Esophagus squamous epithelium (tissue), 5 donors: ENCODE measurements at places on chromosomes 5 and 9.

- H3K27ac ChIP-seq, result peak overlapping the region; percentile 87
- H3K4me3 ChIP-seq, result peak overlapping the region; percentile 52
- H3K4me1 ChIP-seq, result peaks cover 33% of the 10 kb centered on the region
Observed at GRCh38 chr5:149410721-149411432, 31.8 kb upstream of the IL17B start.

GRCh38 chr5:167381457-167381856 lies 910.0 kb upstream of the WWC1 start:
- H3K36me3 ChIP-seq, result no peaks in the 10 kb centered on the region
- DNase-seq, result no peak
- H3K4me3 ChIP-seq, result no peak overlapping the region
- no peaks in the 10 kb centered on the region for H3K27me3 ChIP-seq
- H3K27ac ChIP-seq, result no peak overlapping the region
- H3K4me1 ChIP-seq, result no peaks in the 10 kb centered on the region

GRCh38 chr5:86679949-86680348 lies 62.2 kb downstream of the COX7C start:
- H3K36me3 ChIP-seq, result no peaks in the 10 kb centered on the region
- no peak overlapping the region for H3K4me3 ChIP-seq
- H3K27ac ChIP-seq, result no peak overlapping the region
- no peaks in the 10 kb centered on the region for H3K27me3 ChIP-seq

GRCh38 chr5:6626508-6626907 lies 6.3 kb downstream of the NSUN2 start:
- DNase-seq, result no peak
- H3K4me1 ChIP-seq, result peaks cover 4% of the 10 kb centered on the region
- H3K4me3 ChIP-seq, result no peak overlapping the region
- H3K27me3 ChIP-seq, result no peaks in the 10 kb centered on the region
- no peak overlapping the region for H3K27ac ChIP-seq

GRCh38 chr9:134436911-134437310 lies 110.7 kb downstream of the RXRA start:
- no peak overlapping the region for H3K4me3 ChIP-seq
- H3K4me1 ChIP-seq, result peaks cover 63% of the 10 kb centered on the region
- H3K27me3 ChIP-seq, result no peaks in the 10 kb centered on the region
- peak overlapping the region; percentile 87 for H3K27ac ChIP-seq

GRCh38 chr5:58322453-58322852 lies 137.4 kb downstream of the PLK2 start:
- no peak overlapping the region for H3K4me3 ChIP-seq
- no peaks in the 10 kb centered on the region for H3K27me3 ChIP-seq
- no peaks in the 10 kb centered on the region for H3K36me3 ChIP-seq
- no peak for DNase-seq
- peaks cover 3% of the 10 kb centered on the region for H3K4me1 ChIP-seq
- H3K27ac ChIP-seq, result peak overlapping the region; percentile 42

DNA sequence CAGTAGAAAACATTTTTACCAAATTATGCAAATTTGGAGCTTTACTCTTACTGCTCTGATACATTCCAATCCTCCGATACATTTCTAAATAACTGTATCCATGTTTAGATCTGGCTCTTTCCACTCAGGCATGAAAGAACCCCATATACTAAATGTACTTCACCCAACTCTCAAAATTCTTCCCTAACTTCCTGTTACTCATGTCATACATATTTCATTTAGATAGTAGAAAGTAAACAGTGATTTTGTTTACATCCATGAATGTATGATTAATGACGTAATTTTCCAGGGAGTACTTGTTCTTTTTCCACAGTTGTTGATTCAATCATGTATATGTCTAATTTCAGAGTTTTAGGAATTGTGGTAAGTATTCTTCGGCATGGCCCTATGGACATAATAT lies 1426.5 kb upstream of the C9orf72 start:
- H3K27me3 ChIP-seq, result no peaks in the 10 kb centered on the region
- H3K4me3 ChIP-seq, result no peak overlapping the region
- no peaks in the 10 kb centered on the region for H3K36me3 ChIP-seq

DNA sequence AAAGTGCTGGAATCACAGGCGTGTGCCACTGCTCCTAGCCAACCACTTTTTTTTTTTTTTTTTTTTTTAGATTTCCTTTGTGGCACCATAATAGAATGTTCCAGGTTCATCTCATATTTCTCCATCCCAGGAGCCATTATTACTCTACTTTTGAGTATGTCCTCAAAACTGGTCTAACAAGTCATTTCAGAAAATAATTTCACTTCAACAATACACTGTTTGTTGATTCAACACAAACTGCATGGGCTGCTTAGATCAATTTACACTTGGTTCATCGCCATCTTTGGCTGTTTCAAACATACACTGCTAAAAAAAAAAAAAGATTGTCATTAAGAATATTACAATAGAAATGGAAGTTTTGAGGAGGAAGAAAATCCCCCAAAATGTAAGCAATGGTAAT lies 57.9 kb downstream of the CSNK1A1 start:
- no peaks in the 10 kb centered on the region for H3K27me3 ChIP-seq
- DNase-seq, result no peak
- H3K36me3 ChIP-seq, result no peaks in the 10 kb centered on the region
- H3K27ac ChIP-seq, result peak overlapping the region; percentile 48
- peaks cover 26% of the 10 kb centered on the region for H3K4me1 ChIP-seq

DNA sequence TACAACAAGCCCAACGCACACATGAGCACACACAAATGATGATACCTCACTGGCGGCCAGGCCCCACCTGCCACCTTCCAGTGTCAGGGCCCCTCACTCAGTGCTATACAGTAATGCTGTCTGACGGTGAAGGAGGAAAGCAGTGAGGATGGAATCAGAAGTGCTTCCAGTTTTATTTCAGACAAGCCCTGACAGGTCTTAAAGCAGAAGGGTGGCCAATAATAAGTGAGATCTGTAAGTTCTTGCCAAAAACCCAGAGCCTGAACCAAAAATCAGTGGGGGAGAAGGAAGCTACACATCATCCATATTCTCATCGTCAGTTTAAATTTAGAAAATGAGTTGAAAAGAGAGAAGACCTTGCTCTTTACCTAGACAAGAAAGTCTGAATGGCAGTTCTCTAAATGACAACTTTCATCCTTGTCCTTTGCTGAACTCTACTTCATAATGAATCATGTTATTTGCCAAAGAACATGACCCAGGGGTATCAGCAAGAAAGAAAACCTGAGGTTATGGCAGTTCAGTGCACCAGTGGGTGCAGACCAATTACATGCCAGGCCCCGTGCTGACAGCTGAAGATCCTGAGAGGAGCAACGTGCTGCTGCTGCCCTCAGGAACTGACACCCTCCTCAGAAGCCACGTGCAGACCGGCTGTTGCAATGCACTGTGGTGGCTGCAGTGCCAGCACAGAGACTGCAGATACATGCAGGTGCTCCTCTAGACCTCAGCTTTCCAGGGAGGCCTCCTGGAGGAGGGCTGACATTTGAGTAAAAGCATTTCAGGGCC lies 118.7 kb downstream of the DROSHA start:
- peaks cover 32% of the 10 kb centered on the region for H3K4me1 ChIP-seq
- H3K27ac ChIP-seq, result no peak overlapping the region
- peaks cover 6% of the 10 kb centered on the region for H3K36me3 ChIP-seq
- DNase-seq, result no peak

- H3K4me3 ChIP-seq, result no peak overlapping the region
- H3K36me3 ChIP-seq, result no peaks in the 10 kb centered on the region
- no peaks in the 10 kb centered on the region for H3K27me3 ChIP-seq
- H3K27ac ChIP-seq, result no peak overlapping the region
Observed at GRCh38 chr9:36739373-36740116, 166.8 kb downstream of the MELK start.

DNA sequence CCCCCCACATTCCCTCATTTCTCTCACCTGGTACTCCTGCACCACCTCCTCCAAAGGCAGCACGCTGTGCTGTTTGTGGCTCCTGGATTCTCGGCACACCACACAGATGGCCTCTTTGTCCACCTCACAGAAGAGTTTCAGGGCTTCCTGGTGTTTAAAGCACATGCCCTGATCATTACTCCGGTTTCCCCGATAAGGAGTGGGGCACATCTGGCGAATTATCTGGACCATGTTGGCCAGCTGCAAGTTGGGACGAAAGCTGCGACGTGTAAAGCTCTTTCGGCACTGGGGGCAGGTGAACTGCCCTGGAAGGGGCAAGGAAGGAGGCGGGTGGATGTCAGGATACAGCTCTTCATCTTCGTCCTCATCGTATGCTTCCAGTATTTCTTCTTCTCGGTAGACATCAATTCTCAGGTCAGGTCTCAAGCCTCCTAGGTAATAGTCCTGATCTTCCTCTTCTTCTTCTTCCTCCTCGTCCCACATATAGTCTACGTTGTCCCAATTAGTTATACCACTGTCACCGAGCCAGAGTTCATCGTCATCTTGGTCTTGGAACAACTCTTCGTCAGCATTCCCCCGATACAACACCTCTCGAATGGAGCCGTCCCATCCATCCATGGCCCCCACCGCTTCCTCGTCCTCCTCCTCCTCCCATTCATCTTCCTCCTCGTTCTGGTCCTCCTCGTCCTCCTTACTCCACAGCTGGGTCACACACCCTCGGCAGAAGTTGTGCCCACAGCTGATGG lies 796 bp downstream of the TRIM52 start:
- no peaks in the 10 kb centered on the region for H3K27me3 ChIP-seq
- H3K27ac ChIP-seq, result peak overlapping the region; percentile 99
- DNase-seq, result no peak

DNA sequence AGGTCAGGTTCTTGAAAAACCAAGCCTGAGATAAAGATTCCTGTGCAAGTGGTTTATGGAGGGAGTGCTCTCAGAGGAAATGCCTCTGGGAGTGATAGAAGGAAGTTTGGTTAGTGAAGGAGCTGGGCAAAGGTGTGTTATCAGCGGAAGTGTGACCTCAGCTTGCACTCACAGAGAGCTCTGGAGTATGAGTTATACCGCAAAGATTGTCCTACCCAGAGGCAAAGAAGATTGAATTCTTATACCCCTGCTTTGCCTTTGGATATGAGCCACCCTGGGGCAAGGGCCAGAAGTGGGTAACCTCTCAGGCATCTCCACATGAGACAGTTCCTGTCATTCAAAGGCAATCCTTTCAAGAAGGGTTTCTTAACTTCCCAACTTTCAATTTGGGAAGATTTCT lies 145.6 kb downstream of the MUSK start:
- H3K4me3 ChIP-seq, result no peak overlapping the region
- no peaks in the 10 kb centered on the region for H3K36me3 ChIP-seq
- DNase-seq, result no peak
- no peaks in the 10 kb centered on the region for H3K4me1 ChIP-seq

DNA sequence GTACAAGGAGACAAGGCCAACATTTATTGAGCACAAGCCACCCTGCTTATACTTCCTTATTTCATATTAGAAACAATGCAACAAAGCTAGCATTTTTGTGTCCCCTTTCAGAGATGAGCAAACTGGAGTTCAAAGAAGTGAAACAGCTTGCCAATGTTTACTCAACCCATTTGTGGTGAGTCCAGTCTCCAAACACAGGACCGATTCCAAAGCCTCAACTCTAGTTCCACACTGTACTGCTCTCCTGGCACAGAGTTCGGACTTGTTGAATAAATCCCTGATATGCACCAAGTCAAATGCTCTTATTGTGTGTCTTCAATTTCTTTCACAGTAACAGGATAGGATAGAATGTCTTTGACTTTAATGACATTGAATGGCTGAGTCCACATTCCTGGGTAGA lies 604.8 kb upstream of the BRINP1 start:
- peaks cover 2% of the 10 kb centered on the region for H3K4me1 ChIP-seq
- H3K27ac ChIP-seq, result no peak overlapping the region
- DNase-seq, result no peak
- no peaks in the 10 kb centered on the region for H3K36me3 ChIP-seq
- H3K4me3 ChIP-seq, result no peak overlapping the region

DNA sequence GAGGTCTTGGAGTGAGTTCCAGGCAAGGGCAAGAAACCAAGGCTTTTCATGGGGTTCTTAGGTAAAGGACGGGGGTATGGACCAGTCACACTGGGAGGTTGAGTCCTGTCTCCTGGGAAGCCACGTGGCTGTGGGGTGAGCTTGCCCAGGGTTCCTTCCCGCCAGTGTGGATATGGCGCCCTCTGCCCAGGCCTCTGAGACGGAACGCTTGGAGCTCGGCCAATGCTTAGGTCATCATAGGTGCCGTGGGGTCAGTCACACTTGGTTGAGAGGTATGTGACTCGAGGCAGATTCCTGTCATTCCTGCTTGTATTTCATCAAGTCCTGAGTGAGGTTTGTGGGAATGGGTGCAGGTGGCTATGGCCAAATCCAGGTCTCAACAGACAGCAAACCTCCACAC lies 46.2 kb downstream of the TENT4A start:
- H3K36me3 ChIP-seq, result peaks cover 47% of the 10 kb centered on the region
- H3K4me3 ChIP-seq, result no peak overlapping the region
- H3K4me1 ChIP-seq, result no peaks in the 10 kb centered on the region
- no peak for DNase-seq
- no peak overlapping the region for H3K27ac ChIP-seq
- H3K27me3 ChIP-seq, result no peaks in the 10 kb centered on the region

- H3K4me3 ChIP-seq, result no peak overlapping the region
- H3K27ac ChIP-seq, result no peak overlapping the region
- peaks cover 52% of the 10 kb centered on the region for H3K27me3 ChIP-seq
- no peak for DNase-seq
Observed at GRCh38 chr9:29211003-29211579, 1637.8 kb upstream of the C9orf72 start.

DNA sequence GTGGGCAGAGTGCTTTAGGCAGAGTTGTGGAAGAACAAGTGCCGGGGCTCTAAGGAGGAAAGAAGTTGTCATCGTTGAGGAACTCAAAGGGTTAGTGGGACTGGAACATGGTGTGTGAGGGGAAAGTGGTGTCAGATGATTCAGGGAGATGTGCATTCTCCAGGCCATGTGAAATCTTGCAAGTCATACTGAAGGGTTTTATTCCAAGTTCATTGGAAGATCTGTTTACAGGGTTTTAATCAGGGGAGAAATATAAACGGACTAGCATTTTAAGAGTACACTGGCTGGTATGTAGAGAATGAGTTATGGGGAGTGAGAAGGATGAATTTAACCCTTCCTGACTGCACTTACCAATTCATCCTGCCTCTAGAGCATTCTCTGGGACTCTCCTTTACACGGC lies 49.3 kb downstream of the NR2F1 start:
- no peak overlapping the region for H3K27ac ChIP-seq
- H3K4me3 ChIP-seq, result no peak overlapping the region
- no peaks in the 10 kb centered on the region for H3K27me3 ChIP-seq
- H3K4me1 ChIP-seq, result peaks cover 11% of the 10 kb centered on the region
- no peaks in the 10 kb centered on the region for H3K36me3 ChIP-seq

GRCh38 chr5:157471709-157472108 lies 11.7 kb downstream of the NIPAL4 start:
- H3K27ac ChIP-seq, result no peak overlapping the region
- DNase-seq, result no peak
- no peak overlapping the region for H3K4me3 ChIP-seq
- H3K27me3 ChIP-seq, result no peaks in the 10 kb centered on the region
- H3K36me3 ChIP-seq, result peaks cover 67% of the 10 kb centered on the region

- H3K27me3 ChIP-seq, result no peaks in the 10 kb centered on the region
- no peak overlapping the region for H3K27ac ChIP-seq
- DNase-seq, result no peak
Observed at GRCh38 chr5:149708981-149709594, 21.0 kb upstream of the PPARGC1B start.
